ENCODE measurements at places on chromosomes 4 and X.

DNA sequence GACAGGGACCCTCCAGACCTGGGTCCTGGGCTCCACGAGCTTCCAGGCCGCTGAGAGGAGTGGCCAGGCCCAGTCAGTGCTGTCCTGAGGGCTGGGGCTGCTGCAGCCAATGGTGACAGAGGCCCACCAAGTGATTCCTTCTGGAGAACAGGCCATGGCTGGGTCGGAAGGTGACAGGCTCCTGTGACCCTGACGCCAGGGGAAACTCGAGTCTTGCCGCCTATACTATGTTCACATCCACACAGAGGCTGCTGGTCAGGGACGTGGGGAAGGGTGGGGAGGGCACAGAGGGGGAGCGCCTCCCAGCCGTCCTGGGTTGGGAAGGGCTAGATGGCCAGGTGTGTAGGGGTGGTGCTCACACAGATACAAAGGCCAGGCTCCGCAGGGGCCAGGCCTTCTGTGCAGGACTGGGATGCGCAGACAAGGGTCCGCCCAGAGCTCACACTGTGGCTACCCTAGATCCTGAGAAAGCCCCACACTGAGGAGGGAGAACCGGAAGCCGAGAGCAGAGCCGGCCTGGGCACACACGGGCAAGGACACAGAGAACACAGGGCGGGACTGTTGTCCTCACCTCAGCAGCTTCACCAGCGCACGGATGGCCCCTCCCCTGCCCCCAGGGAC, 81.4 kb downstream of the HTRA3 start:
- DNase-seq, result no peak

GRCh38 chr4:128832243-128832625, 22.7 kb downstream of the JADE1 start:
- DNase-seq, result no peak

DNA sequence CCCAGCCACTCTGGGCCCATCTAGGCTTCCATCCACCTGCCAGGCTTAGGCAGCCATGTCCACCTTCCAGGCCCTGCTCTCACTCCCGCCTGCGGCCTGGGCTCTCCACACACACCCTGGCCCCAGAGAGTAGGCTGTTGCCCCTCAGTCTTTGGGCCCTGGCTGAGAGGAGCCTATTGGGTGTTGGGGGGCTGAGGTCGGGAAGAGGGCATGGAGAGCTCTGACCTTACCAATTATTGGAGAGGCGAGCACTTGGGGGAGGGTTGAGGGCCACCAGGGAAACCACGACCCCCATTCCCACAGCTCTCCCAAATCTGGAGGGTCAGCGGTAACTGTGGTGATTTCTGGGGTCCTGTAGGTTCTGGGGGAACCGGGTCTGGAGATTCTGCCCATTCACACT, 38.2 kb downstream of the HTRA3 start:
- no peak for DNase-seq

DNA sequence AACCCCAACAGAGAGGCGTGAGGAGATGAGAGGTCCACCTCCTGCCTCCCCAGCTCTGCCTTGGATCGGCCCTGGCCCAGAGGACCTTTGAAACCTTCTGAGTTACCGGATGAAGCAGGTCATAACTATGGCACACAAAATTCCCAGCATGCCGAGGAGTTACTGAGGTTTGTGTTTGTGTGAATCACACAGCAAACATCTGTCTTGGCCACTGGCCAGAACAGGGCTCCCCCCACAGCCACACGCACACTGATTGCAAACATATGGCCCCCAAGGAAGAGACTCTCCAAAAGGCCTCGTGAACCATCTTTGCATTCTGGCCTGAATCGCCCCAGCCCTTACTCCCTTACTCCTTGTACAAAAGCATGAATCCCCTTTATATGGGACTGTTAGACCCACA, 18.9 kb downstream of the RPS4X start:
- DNase-seq, result no peak

DNA sequence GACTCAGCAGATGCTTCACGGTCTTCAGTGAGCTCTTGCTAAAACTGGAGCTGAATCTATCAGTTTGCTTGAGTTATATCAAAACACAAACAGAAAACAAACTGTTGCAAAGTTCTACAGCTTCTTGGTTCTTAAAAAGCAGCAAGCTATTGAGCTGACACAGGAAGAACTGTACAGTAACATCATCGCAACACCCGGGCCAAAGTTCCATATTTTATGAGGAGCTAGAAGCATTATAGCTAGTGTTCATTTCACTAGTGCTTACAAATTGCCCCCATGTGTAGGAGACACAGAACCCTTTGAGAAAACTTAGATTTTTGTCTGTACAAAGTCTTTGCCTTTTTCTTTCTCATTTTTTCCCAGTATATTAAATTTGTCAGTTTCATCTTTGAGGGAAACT, 17.3 kb upstream of the CSTF2 start:
- no peak for DNase-seq

- no peak for DNase-seq
Measured at GRCh38 chr4:91362125-91362524, 941.6 kb upstream of the GRID2 start.

GRCh38 chrX:131302701-131303100, 13.6 kb upstream of the IGSF1 start:
- no peak for DNase-seq

- DNase-seq, result no peak
Measured at GRCh38 chrX:85037114-85037513, 33.4 kb downstream of the APOOL start.

GRCh38 chr4:184395971-184396391, 78.4 kb downstream of the IRF2 start:
- no peak for DNase-seq

DNA sequence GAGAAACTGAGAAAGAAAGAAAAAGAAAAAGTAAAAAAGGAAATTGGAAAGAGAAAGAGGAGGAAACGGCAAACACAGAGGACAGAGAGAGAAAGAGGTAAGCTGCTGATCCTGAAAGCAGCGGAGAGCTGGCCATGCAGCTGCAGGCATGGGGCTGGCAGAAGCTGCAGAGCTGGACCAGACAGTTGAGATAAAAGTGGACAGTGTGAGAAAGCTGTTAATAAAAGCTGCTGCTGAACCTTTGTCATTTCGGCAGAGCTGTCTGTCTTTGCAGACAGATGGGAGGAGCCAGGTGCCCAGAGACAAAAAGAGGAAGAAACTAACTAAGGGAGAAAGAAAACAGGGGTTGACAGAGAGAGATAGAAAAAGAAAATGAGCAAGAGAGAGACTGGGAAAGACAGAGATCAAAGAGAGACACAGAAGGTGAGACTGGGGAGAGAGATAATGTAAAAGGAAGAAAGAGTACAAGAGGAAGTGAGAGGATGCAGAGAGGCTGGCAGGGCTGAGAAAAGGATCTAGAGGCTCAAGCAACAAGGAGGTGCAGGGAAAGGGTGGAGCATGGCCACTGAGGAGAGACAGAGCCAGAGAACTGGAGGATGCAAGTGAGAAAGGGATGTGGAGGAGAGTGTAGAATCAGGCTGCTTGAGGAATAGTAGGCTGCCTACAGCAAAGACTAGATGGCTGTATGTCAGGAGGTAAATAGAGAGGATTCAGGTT, 376.8 kb upstream of the FGF16 start:
- no peak for DNase-seq

- no peak for DNase-seq
Measured at GRCh38 chr4:184234155-184234554, 16.5 kb upstream of the ENPP6 start.

DNA sequence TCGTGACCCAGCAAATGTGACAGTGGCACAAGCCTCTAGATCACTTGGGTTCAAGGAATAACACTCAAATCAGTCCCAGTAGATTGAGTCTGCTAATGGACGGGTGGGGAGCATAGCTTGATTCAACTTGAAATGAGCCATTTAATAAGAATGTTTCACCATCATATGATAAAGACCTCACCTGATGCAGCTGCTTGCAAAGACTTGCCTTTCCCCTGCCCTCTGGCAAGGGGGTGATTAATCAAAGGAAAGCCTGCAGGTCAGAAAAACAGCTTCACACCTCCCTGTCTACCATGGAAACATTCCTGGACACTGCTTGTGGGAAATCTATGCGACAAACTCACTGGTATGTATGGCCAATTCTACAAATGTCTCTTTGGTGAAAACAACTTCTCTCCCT, 54.5 kb downstream of the CD99L2 start:
- DNase-seq, result no peak

DNA sequence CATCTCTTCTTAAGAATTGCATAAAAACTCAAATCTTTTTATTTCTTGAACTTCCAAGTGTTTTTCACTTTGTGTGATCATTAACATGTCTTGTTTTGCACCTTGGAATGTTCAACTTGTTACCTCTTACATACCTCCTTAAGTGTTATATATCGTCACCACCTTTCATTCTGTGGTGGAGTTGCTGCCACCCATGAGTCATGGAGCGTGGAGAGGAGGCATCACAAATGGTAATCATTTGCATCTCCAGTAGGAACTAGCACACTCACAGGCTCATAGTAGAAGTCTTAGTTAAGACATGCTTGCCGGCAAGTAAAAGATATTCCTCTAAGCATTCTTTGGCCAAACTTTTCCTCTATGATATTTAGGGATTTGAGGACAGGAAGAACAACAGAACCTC, 67.0 kb upstream of the VCX start:
- no peak for DNase-seq

GRCh38 chr4:80196259-80196921, 913 bp upstream of the PRDM8 start:
- DNase-seq, result no peak

- DNase-seq, result no peak
Measured at GRCh38 chrX:153830640-153831428, 490 bp upstream of the PDZD4 start.

DNA sequence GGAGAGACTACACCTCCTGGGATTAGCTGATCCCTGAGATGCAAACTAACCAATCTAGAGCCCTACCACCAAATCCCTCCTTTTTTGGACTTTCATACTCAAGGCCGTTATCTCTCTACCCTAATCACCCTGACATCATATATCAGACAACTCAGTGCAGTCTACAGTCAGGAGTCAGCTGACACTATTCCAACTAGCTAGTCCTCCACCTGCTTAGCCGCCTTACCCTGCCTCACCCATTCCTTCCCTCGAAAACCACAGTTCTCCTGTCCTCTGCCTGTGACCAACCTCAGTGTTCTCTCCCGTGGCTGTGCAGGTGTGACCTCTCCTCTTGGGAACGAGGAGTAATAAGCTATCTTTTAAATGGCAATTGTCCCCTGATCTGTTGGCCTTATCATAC, 1.8 kb upstream of the PPEF2 start:
- DNase-seq, result no peak

- no peak for DNase-seq
Measured at GRCh38 chrX:7334253-7334935, 186.4 kb upstream of the PUDP start.

- DNase-seq, result no peak
Measured at GRCh38 chr4:163808011-163808410, 313.5 kb downstream of the TMA16 start.

DNA sequence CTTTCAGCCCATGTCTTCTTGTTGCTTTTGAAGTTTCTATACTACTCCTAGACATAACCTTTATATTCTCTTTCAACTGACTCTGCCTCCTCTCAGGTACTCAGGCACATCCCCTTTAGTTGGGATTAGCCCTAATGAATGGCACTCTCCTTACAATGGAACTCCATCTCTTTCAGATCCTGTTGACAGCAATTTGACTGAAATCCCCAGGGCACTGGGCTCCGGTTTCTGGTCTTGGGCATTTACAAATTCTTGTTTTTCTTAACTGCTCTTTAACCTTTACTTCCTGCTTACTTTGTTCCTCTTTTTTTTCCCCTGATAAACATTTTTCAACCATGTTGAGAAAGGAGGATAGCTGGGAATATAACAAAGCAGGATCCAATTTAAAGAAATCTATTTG, 68.9 kb downstream of the ENOX2 start:
- no peak for DNase-seq

GRCh38 chrX:140733766-140734342, 24.3 kb downstream of the LINC00632 start:
- no peak for DNase-seq

DNA sequence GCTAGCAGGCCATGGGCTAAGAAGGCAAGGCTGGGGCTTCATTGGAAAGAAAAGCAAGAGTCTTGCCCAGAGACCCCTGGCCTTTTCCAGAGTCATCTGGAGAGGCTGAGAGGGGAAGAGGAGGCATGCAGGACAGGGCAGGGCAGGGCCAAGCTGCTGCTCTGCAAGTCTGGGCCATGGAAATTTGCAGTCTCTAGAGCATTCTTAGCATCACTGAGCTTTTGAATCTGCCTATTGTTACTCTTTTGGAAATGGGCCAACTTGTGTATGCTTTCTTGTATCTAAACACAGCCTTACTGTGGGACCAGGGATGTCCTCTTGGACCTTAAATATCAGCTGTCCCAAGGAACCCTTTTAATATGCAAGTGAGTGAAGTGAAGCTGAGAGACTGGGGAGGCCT, 560.5 kb downstream of the MID1IP1 start:
- DNase-seq, result no peak

DNA sequence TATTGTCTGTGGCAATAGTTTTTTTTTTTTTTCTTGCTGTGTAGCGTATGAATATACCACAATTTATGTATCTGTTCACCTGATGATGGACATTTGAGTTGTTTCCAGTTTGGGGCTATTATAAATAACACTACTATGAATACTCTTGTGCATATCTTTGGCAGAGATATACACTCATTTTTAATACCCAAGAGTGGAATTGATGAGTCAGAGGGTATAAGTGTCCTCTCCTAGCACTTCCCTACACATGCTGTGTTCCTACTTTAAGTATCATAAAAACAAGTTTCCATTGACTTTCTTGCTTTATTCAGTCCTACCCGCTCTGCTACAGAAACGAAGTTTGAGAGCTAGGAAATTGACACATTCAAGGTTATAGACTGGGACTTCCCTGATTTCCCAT, 39.8 kb downstream of the XIAP start:
- no peak for DNase-seq

GRCh38 chrX:130120746-130121504, 10.6 kb upstream of the ELF4 start:
- DNase-seq, result peak; percentile 52

DNA sequence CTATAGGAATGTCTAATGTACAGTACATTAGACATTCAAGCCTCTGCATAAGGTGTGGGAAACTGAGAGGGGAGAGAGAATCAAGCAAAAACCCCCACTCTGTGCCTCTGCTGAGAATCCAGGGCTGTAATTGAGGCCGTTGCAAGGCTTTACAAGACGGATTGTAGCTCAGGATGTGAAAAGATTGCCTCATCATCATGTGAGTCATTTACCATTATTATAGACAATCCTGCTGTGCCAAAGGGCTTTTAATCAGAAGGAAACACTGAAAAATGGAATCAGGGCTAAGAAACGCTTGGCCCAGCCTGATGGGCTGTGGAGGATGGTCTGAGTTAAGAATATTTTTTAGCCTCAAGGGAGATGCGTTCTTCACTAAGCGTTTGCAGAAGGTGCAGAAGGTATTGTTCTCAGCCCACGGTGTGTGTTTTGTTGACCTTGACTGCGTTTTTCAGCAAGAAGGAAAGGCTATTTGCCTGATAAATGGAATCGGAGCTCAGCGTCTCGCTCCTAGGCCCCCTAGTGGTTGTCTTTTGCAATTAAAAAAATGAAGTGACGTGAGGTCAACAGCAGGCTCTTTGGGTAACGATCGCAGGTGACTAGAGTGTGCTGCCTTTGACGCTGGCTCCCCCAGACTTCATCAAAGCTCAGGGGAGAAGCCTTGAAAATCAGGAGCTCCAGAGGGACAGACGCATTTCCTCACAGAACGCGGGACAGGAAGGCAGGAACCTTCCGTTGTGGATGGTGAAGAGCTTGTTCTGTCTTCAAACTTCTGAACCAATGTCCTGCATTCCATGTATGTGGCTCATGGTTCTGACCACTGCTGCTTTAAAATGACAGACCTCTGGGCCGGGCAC, 18.1 kb upstream of the CHRNA9 start:
- DNase-seq, result peak; percentile 21

- DNase-seq, result no peak
Measured at GRCh38 chrX:78997870-78998558, 52.8 kb downstream of the P2RY10 start.
